Activated CD8-positive, alpha-beta memory T cell treated with anti-CD3 and anti-CD28 coated beads for 4 hours (primary cell): ENCODE measurements at places on chromosomes 13 and 19.

GRCh38 chr13:46206143-46206542 is 5.6 kb upstream of the LRRC63 start:
- DNase-seq: no peak

DNA sequence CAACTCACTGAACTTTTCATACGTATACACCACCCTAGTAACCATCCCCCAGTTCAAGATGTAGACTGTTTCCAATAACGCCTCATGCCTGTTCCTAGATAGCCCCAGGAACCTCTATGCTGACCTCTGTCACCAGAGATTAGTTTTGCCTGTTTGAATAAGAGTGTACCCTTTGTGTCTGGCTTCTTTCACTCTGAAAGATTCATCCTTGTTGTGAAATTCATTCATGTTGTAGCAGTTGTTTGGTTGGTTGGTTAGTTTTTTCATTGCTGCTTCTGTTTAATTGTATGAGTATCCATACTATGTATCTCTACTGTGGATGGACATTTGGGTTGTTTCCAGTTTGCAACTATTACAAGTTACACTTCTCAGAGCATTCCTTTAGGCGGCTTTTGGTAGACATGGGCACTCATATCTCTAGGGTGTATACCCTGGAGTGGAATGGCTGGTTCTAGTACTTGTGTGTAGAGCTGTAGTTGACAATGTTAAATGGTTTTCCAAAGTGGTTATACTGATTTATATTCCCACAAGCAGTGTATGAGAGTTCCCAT is 1.6 kb downstream of the RNASEH2B start:
- no peak for DNase-seq

- DNase-seq: no peak
Observed at GRCh38 chr19:34313188-34313587, 51.8 kb upstream of the GPI start.

DNA sequence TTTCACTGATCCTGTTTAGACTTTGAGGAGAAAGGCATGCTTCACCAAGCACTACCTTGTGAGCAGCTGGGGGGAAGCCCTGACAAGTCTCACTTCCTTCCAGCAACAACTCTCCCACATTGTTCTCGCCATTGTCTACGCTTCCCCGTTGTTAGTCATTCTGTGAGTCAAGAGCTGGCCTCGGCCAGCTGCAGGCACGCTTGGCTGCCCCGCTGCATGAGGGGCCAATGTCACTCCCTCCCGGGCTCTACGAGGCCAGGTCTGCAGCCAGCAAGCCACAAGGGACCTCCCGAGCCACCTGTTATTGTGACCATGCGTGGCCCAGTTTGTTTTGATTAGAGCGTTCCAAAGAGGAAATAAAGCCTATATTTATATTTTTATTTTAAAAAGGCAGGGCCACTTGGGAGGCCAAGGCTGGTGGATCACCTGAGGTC is 220.9 kb downstream of the FOXO1 start:
- no peak for DNase-seq

- no peak for DNase-seq
Observed at GRCh38 chr19:10981252-10981895, 20.5 kb downstream of the SMARCA4 start.

- DNase-seq: no peak
Observed at GRCh38 chr13:38897521-38897920, 93.1 kb downstream of the STOML3 start.

DNA sequence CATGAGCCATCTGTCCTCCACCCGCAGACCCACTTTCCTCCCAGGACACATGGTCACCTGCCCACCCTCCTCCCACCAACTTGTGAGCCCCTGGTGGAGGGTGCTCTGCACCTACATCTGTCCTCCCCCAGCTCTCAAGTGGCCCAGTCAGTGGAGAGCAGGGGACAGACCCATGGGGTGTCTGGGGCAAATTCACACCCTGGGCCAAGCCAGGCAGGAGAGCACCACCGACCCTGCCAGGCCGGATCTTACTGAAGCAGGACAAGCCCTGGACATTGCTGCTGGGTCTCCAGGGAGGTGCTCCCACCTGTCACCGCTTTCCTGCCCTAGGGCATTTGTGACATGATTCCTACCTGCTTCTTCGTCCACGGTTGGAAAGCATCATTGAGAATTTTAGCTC is 221.6 kb downstream of the TUBA3C start:
- no peak for DNase-seq

- DNase-seq: no peak
Observed at GRCh38 chr19:35533201-35533821, at the start of gene GAPDHS. Gene GAPDHS, plus strand, starts transcription at chr19:35533456. Its CDS starts 72 bp downstream, at chr19:35533528.

GRCh38 chr13:36766295-36766694 is 52.7 kb upstream of the RFXAP start:
- DNase-seq: no peak

DNA sequence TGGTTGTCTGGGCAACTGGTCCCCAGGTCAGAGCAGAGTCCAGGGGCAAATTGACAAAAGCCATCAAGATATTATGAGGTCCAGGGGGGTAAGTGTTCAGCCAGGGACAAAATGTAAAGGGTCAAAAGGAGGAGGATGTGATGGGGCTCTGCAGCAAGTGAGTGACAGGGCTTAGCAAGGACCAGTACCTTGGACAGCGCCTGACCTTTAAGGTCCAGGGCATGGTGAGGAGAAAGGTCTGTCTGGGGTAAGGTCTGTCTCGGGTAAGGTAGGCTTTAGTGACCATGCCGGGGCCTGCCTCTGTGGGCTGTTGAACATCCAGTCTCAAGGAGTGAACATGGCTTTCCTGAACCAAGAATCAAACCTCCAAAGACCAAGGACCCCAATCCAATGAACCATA is 6.3 kb upstream of the ZNF358 start:
- no peak for DNase-seq

- no peak for DNase-seq
Observed at GRCh38 chr19:34985249-34986022, 14.7 kb upstream of the GRAMD1A start.

DNA sequence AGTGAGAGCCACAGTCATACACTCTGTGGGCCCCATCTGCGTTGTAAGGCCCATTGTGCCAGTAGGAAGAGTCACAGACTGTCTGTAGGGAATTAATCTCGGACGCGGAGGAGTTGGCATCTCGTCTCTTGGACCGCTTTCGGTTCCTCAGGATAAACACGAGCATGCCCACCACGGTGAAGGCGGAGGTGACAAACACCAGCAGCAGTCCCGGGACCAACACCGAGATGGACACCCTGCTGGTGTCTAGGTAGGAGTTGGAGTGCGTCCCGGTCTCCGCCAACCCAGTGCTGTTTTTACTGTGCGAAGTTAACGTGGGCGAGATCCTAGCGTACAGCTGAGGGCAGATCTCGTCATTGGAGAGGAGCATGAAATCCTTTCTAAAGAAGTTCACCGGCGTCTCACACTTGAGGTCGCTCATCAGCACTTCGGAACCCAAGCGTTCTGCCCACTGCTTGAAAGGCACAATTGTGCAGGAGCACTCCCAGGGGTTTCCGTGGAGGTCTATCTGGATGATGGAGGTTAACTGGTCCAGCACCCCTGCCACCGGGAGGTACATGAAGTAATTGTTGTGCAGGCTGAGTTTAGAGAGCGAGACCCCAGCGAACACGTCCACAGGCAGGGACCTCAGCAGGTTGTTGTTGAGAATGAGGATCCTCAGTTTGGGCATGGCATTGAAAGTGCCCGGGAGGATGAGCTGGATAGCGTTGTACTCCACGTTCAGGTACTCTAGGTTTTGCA is 2.7 kb downstream of the SLITRK1 start:
- no peak for DNase-seq

DNA sequence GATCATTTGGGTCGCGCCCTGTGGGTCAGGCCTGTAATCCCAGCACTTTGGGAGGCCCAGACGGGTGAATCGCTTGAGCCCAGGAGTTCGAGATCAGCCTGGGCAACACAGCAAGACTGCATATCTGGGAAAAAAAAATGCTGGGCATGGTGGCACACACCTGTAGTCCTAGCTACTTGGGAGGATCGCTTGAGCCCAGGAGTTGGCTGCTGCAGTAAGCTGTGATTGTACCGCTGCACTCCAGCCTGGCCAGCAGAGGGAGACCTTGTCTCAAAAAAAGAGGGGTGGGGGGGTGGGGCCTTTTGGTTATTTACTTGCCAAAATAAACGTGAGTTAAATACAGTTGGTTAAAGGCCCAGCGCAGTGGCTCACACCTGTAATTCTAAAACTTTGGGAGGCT is 9.8 kb upstream of the ZNF544 start:
- DNase-seq: no peak

DNA sequence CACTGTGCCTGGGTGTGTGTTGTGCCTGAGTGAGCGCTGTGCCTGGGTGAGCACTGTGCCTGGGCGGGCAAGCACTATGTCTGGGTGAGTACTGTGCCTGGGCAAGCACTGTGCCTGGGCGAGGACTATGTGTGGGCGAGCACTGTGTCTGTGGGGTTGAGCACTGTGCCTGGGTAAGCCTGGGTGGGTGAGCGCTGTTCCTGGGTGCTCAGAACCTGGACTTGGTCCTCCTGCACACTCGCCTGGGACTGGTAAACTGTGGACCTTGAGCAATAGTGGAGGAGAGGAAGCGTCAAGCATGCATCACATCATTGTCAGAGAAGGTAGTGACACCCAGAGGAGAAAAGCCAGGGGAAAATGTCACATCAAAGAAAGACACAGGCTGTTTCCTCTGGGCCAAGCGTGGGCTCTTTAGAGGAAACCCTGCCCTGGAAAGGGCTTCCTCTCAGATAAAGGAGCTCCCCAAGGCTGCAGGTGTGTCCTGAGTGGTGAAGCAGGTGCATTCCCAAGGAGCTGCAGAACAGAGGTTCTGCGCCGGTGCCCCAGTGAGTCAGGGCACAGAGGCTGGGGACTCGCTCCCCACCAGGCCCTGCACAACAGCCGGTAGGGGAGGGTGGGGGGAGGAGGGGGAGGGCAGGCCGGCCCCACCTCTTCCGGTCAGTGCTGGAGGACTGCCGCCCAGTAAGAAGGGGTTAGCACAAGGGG is 141.2 kb downstream of the TEX29 start:
- no peak for DNase-seq

DNA sequence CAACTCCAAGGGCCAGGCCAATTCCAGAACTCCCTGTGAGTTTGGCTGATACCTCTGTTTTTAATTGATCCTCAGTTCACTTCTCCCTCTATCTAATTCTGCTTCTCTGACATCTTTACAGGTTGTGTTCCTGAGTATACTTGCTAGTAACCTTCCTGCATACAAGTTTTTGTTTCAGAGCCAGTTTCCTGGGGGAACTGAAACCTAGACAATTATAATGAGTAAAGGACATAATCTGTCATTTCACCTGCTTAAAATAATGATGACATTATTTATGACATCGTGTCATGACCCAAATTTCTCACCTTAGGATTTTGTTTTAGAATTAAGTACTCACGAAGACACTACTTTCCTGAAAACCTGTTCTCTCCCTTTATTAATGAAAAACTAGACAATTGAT is 12.5 kb upstream of the MYCBP2 start:
- no peak for DNase-seq

- DNase-seq: no peak
Observed at GRCh38 chr13:52001120-52001731, 10.0 kb downstream of the ATP7B start.

DNA sequence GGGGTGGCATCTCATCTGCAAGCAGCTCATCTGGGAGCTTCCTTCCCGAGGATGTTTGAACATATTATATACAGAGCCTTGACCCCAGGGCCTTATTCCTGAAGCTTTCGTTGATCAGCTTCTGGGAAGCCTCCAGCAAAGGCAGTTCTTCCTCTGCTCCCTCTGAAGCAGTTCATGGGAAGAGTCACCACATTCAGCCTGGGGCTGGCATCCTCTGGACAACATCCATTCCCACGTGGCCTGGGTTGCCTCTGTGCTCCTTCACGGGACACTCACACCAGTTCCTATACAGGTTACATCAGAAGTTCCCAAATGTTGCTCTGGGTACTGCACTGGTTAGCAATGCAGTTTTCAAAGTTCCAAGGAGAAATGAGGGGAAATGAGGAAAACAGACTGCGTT is 29.6 kb downstream of the COL4A2 start:
- DNase-seq: no peak

DNA sequence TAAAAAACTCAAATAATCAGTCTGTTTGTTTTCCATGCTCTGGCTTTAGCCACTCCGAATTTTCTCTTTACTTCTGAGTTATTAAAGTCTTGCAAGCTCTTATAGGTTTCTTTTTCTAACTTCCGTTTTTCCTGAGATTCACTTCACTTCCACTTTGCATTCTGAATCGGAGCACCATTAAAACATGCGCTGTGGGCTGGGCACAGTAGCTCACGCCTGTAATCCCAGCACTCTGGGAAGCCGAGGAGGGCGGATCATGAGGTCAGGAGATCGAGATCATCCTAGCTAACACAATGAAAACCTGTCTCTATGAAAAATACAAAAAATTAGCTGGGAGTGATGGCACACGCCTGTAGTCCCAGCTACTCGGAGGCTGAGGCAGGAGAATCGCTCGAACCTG is 357.9 kb downstream of the SLITRK6 start:
- no peak for DNase-seq

DNA sequence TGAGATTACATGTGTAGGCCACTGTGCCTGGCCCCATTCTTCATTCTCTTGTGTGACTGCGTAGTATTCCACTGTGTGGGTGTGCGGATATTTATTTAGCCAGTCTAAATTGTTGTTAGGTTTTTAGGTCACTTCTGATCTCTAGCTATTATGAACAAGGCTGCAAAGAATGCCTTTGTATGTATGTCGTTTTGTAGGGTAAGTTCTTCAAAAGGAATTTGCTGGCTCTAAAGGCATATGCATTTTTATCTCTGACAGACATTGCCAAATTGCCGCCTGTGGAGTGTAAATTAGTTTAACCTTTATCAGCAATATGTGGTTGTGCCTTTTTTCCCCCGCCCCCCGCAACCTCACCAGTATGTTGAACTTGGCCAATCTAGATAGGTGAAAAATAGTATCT is 30.3 kb upstream of the EHD2 start:
- DNase-seq: no peak

GRCh38 chr13:55999709-56000108 is 1141.0 kb upstream of the PRR20A start:
- no peak for DNase-seq

GRCh38 chr19:18109733-18110608 is 12.4 kb downstream of the MAST3 start:
- no peak for DNase-seq

- DNase-seq: no peak
Observed at GRCh38 chr19:45575216-45575615, 9.4 kb downstream of the OPA3 start.
